ENCODE measurements at places on chromosomes 16 and 17.

DNA sequence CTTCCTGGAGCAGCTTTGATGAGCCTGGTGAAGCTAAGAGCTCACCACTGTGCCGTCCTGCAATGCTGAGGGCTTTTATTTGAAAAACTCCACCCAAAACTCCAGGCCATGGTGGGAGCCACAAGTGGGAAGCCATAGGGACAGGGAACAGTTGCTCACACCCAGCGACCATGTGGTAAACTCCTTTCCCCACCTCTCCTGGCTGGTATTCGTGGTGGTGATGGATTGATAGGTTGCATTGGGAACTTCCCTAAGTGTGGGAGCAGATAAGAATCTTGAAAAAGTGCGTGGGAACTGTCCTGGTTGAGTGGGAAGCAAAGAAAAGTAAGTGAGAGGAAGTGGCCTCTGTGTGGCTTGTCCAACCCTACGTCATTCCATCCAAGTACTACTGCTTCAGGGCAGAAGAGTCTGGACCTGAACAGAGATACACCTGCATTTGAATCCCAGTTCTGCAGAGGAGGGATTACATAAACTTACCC is at the start of gene CCL1:
CCL1 (minus strand) TSS at position 51 of the 479 bp plus-strand sequence. CDS start 72 bp downstream, outside the sequence.
- no peak for DNase-seq

GRCh38 chr17:38591759-38592241 is 14.0 kb downstream of the SRCIN1 start:
- no peak for DNase-seq

- no peak for DNase-seq
These were observed 3.7 kb downstream of the TADA2A start for GRCh38 chr17:37410357-37410756.

- DNase-seq: no peak
These were observed 61.7 kb downstream of the KCNJ2 start for GRCh38 chr17:70230850-70231640.

GRCh38 chr16:77961814-77962213 is 60.5 kb upstream of the CLEC3A start:
- DNase-seq: no peak

DNA sequence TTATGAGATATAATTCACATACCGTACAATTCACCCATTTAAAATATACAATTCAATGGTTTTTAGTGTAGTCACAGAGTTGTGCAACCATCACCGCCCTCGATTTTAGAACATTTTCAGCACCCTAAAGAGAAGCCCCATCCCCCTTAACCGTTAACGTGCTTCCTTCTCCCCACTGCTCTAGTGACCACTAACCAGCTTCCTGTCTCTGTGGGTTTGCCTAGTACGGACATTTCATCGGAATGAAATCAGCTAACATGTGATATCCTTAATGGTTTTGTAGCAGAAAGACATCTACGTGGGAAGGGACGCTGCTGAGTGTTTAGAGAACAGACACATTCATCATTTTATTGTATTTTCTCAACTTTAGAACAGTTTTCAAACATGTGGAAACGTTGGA is 80.8 kb upstream of the HSBP1 start:
- DNase-seq: no peak

GRCh38 chr16:48158296-48158695 is 2.5 kb upstream of the ABCC12 start:
- DNase-seq: no peak

All from activated effector memory CD4-positive, alpha-beta T cell treated with Interleukin-2 at 50 U/mL for 16 hours (primary cell).